ENCODE measurements at places on chromosomes 3 and 15. TPM values are rescaled to one million over a fixed set of nuclear protein-coding genes. Genes with fewer than 3 reads are reported as not detected.

The TMIE gene
- total RNA-seq: not detected

The RPL39L gene
- total RNA-seq: 16.0 TPM

The CPA3 gene
- not detected for total RNA-seq

The ZBBX gene
- total RNA-seq: not detected

The DZIP1L gene
- total RNA-seq: 13.3 TPM

The DIS3L gene
- total RNA-seq: 9.8 TPM

The GOLGA6A gene
- total RNA-seq: 6.9 TPM

The GOLGA6B gene
- not detected for total RNA-seq

The DNAH12 gene
- total RNA-seq: not detected

The LRRC2 gene
- 2.2 TPM for total RNA-seq

The CCR5 gene
- total RNA-seq: not detected

The RTF1 gene
- 15.6 TPM for total RNA-seq

The TLNRD1 gene
- 19.8 TPM for total RNA-seq

The ALAS1 gene
- 45.7 TPM for total RNA-seq

The CERS3 gene
- not detected for total RNA-seq
